ENCODE measurements at places on chromosomes 6 and 20.
A peak's percentile ranks its signal among the peaks of the same experiment; 100 is the strongest.

DNA sequence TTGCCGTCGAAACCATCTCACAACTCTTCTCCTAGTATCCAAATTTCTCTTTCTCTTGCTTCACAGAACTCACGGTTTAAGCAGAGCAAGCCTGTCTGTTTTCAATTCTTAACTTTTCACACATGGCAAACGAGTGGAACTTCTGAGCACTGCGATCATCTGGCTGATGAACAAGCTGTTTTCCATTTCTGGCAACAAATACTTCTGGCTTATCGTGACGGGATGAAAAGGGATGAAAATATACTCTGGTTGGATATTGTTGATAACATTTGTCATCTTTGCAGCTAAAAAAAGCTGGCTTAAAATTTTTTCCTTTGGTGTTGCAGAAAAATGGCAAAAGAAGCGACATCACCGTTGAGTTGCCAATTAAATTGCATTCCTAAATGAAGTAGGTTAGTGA lies 515.2 kb upstream of the JARID2 start:
- no peak for DNase-seq

- DNase-seq, result no peak
Observed at GRCh38 chr20:46175127-46175494, 57.0 kb downstream of the CD40 start.

DNA sequence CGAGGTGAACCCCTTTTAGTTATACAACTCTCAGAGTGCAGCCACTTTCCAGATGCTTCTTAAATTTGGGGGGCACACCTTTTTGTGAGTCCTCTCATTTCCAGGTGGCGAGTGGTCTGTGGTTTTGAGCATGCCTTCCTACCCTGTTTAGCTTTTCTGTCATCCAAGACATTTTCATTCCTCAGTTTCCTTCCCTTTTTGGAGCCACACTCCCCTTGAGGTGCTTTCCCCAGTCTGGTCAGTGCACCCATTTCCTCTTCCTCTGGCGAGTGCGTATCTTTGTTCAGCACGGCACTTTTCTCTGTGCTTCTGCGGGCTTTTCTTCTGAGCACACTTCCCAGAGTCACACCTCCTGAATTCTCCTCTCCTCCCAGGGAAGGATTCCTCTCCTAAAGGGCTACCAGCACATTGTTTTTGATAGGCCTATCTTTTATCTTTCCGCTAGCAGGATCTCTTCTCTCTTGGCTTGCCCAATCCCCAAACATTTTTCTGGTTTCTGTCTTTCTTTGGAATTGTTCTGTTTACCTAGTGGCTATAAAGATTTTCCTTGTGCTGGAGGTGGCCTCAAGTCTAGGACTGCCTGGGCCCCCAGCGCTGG lies 1.4 kb downstream of the PHF20 start:
- DNase-seq, result peak; percentile 48

- no peak for DNase-seq
Observed at GRCh38 chr20:62558779-62559178, 83.0 kb upstream of the GATA5 start.

DNA sequence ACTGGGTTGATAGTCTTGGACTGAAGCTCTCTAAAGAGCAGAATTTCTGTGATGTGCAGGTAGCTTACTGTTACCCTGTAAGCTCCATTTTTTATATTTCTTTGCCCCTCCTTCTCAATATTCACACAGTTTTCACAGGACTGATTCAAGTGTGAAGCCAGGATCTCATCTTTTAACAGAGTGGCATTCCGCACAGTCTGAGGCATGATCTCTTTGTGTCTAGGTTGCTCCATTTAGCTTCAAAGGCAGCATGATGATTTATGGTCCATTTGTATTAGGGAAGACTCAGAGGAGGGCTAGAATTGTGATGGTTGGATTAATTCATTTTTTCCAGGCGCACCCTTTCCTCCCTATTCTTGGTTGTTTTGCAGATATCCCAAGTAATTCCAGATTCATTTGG lies 43.5 kb downstream of the CARMIL1 start:
- DNase-seq, result no peak

- DNase-seq, result no peak
Observed at GRCh38 chr20:59342023-59342957, 41.9 kb downstream of the EDN3 start.

- no peak for DNase-seq
Observed at GRCh38 chr20:10430000-10430466, 4.0 kb downstream of the MKKS start.

GRCh38 chr6:19002976-19003560 lies 615.9 kb downstream of the RNF144B start:
- DNase-seq, result no peak

DNA sequence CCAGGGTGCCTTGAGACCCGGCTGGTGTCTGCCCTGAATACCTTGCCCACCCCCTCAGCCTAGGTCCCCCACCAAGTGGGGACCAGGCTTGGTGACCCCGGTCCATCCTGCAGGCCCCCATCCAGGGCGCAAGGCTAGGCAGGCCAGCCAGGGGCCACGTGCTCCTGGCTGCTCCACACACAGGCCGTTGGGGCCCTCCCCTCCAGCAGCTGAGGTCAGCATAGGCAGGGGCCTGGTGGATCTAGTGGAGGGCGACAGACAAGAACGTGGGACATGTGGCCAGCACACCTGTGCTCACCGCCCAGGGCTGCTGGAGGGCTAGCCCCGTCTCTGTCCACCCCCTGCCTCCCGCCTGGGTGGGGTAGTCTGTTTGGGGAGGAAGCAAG lies 7.5 kb upstream of the HRH3 start:
- DNase-seq, result no peak

DNA sequence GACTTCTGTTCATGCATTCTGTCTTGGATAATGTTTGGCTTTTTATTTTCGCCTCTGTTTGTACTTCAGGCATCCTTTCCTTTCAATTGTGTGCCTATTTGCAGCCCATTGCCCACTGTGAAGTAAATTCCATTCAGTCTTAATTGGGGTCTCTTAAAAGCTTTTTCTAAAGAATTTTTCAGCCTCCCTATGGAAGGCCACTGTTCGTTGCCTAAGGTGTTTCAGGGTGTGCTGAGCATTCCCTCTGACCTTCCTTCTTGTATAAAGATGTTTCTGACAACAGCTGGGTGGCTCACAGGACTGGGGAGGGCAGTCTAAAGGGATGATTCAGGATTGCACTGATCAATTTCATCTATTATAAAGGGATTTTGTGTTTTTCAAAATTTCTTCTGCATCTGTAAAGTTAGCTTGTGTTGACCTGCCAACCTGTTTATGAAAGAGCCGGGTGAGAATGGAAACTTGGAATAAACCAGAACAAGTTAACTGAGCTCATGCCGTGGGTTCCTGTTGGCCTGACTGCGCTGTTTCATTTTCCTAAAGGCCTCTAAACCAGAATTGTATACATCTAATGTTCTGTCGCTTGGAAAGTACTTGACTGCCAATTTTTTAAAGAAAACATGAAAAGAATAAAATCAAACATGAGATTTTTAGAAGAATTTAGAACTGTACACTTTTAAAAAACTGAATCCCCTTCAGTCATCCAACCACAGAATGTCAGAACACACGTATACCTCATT lies 14.3 kb downstream of the PHACTR2 start:
- no peak for DNase-seq

- DNase-seq, result no peak
Observed at GRCh38 chr6:53962646-53963045, 148.6 kb upstream of the MLIP start.

GRCh38 chr20:49631061-49631716 lies 63.3 kb upstream of the PTGIS start:
- no peak for DNase-seq

GRCh38 chr20:51404297-51405060 lies 138.0 kb downstream of the NFATC2 start:
- DNase-seq, result no peak

- no peak for DNase-seq
Observed at GRCh38 chr6:22015944-22016343, 280.9 kb downstream of the PRL start.

DNA sequence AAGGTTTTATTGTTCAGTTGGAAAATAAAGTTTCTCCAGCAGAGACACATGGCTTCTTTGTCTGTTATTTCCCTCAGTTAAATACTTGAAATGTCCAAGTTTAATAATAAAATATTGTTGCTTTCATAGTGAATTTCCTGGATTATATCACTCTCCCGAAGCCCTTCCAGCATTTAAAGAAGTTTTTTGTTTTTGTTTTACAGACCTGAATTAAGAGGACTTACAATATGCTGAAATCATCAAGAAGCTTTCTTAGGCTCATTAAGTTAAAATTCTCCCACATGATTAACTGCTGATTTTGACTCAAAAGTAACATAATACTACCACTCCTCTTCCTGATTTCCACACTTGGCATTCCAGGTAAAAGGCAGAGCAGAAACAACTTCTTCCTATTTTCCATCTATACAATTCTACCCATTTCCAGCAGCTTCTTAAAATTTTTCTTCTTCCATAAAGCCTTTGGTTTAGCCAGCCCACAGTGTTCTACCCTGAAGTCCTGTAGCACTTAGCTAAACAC lies 35.8 kb downstream of the PDSS2 start:
- DNase-seq, result no peak

DNA sequence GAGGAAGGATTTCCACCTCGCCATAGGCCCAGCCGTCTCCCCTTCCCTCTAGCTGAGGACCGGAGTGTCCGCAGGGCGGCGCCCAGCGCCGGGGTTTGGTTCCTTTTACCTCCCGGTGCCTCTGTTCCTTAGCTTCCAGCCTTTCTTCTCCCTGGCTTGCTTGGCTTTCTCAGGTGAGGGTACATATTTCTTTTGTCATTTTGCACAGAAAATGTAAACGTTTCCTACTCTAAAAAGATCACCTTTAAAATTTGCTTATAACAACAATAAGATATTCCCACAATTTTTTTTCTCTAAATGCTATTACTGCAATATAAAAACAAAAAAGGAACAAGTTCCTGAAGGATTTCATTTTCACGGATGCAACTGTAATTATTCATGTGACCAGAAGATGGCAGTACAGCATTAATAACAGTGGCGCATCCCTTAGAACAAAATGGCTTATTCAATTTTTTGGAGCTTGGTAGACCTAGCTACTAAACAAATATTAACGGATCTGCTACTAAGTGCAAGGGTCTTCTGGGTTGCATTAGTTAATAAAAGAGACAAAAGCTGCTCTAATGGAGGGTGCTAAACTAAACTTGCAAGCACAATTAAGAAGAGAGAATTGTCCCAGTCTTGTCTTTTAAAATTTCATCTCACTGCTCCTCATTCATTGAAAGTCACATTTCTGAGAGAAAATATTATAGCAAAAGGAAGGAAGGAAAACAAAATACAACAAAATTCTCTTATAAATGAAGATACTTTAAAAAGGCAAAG lies 172.9 kb downstream of the ADGRG6 start:
- DNase-seq, result no peak

GRCh38 chr20:21517566-21518277 lies 3.9 kb upstream of the NKX2-2 start:
- DNase-seq, result no peak

GRCh38 chr6:80280262-80281010 lies 174.0 kb downstream of the BCKDHB start:
- DNase-seq, result no peak

DNA sequence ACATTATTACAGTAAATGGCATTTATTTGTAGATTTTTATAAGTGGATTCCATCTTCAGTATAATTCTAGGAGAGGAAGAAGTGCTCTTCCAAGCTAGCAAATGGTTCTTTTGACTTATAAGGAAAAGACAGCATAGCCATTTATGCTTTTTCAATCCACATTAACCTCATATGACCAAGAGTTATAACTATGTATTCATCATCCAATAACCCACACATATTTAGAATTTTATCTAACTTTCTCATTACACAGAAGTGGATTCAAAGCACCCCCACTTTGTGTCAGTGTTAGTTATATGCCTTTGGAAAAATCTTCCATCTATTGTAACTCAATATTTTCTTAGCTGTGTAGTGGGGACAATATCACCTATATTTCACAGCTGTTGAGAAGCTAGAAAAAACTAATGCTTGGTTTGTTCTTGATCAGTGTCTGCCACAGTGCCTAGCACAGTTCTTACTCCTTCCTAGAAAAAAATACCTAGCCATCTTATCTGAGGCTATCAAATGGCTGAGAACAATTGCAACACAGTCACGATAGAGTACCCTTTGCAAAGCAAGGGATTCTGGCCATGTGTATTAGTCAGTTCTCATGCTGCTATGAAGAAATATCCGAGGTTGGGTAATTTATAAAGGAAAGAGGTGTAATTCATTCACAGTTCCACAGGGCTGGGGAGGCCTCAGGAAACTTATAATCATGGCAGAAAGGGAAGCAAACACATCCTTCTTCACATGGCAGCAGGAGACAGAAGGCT lies 986.3 kb downstream of the TFAP2A start:
- DNase-seq, result no peak

GRCh38 chr6:129817821-129818220 lies 43.3 kb downstream of the TMEM244 start:
- DNase-seq, result no peak

DNA sequence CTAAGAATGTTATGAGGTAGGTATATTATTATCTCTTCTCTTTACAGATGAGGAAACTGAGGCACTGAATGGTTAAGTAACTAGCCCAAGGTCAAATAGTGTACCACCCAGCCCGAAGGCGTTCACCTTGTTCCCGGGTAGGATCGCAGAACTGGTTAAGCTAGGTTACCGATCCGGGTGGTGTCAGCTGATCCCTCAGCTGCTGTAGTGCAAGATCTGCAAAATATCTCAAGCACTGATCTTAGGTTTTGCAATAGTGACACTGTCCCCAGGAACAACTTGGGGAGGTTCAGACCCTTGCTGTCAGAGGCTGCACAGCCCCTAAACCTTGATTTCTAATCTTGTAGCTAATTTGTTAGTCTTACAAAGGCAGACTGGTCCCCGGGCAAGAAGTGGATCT lies 28.1 kb downstream of the SLC52A3 start:
- no peak for DNase-seq

DNA sequence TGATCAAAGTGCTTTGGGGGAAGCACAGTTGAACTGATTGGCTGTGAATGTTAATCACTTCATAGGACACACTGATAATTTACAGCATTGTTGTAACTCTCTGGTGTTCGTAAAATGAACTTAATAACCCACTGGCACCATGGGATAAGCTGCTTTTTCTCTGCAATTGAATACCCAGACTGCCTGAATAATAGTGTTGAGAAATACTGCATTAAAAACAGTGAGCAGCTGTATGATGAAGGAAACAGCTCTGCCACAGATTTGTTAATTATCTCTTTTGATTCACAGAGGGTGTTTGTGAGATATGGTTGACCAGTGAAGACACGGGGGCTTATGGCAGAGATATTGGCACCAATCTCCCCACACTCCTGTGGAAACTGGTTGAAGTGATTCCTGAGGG lies 420.9 kb downstream of the CDKAL1 start:
- no peak for DNase-seq

DNA sequence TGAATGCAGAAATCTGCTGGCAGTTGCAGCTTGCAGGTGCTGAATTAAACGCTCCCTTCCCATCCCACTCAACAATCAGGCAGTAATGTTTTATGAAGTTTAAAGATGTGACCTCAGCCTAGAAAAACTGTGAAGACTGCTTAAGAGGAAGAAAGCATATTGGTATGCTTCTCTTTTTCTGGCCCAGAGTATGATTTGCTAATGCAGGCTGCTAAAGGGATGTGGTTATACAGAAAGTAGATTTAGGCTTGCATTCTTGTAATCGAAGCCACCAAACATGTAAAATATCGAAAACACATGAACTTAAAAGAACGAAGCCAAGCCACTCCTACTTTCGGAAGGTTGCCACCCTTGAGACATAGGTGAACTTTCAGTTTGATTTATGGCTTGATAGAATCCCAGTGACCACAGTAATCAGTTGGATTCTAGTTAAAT lies 40.7 kb downstream of the MAP3K5 start:
- DNase-seq, result no peak

GRCh38 chr6:169896826-169897456 lies 145.5 kb downstream of the ERMARD start:
- DNase-seq, result no peak

GRCh38 chr6:10951675-10952282 lies 64.9 kb downstream of the SYCP2L start:
- DNase-seq, result peak; percentile 0

GRCh38 chr20:19780261-19780660 lies 22.2 kb downstream of the RIN2 start:
- DNase-seq, result no peak

All from C1 segment of cervical spinal cord (tissue), 14 donors.